ENCODE measurements at places on chromosomes 2 and 18.

DNA sequence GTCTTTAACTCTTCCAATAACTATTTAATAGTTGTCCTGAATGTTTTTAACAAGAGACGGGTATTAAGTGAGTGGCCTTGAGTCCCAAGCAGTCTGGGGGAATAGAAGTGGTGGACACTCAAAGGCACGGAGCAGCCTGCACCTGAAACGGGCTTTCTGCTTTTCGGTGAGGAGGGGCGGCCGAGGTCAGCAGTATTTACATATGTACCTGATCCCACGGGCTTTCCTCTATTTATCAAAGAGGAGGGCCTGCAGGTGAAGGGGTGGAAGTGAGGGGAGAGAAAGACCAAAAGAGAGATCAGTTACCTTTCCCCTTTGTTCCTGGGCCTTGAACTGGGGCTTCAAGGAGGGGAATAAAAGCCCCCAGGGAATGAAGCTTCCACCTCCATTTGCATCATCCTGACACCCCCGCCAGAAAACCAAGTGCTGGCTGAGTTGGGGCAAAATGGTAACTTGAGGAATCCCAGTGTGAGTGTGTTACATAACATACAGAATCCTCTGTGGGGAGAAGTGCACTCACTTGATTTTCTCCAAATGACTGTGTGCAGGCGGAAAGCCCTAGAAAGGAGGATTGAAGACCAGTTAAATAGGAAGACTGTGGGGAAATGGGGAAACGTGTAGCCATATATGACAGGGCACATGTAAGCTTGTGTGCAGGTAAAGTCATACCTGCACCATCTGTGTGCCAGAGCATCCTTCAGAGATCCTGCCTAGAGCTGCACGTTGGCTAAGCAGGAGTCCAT, 12.4 kb downstream of the POU3F3 start:
- DNase-seq: no peak

GRCh38 chr2:198966269-198966668, 491.5 kb downstream of the SATB2 start:
- no peak for DNase-seq

DNA sequence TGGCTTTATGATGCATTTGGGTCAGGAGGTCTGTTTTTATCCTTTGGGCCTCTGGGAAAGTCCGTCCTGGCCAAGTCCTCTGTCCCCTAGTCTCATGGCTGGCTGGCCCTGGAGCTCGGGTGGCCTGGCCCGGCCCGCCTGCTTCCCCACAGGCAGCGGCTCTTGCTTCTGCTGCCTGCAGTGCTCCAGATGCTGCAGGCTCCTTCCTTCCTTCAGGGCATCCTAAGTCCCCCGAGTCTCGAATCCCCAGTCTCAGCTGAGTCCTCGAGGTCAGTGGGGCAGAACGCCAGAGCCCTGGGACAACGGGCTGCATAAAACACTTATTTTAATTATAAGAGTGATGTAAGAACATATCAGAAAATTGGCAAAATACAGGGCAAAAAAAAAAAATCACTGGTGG, 71.2 kb downstream of the HPCAL1 start:
- no peak for DNase-seq

- peak; percentile 32 for DNase-seq
These were observed 259.7 kb downstream of the TCF4 start for GRCh38 chr18:55328301-55328700.

DNA sequence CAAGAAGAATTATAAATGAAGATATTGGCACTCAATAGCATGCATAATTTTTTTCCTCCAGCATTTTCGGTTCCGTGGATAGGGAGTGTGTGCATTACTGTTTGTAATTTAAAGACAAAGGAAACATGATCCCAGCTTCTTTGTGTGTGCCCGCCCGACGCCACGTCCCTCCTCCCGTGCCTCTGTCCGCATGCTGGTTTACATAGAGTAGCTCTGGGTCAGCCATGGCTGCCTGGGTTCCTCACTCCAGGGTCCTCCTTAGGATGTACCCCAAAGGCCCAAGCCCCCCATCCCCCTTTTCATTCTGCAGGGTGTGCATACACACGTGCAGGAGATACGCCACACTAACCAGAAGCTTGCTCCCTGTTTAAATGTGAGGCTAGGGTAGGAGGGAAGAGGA, 214.7 kb downstream of the KLHL29 start:
- no peak for DNase-seq

- no peak for DNase-seq
These were observed 238.2 kb upstream of the RBBP8 start for GRCh38 chr18:22694954-22695353.

GRCh38 chr2:127045792-127046501, 61.0 kb downstream of the BIN1 start:
- DNase-seq: no peak

DNA sequence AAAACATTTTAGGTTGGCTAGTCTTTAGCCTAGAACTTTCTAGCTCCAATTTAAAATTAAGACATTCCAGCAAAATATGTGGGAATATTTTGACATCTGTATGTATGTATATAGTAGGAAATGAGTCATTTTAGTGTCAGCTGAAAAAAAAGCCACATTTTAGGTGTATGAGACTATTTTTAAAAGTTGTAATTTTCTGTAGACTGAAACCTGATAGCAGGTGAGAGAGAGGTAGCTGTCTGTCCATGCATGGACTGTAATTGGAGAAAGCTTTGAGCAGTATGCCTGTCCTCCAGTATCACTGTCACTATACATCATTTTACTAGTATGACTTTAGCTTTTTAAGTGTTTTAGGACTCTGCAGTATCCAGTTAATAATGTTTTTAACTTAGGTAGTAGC, 26.1 kb upstream of the PPP1R1C start:
- DNase-seq: no peak

DNA sequence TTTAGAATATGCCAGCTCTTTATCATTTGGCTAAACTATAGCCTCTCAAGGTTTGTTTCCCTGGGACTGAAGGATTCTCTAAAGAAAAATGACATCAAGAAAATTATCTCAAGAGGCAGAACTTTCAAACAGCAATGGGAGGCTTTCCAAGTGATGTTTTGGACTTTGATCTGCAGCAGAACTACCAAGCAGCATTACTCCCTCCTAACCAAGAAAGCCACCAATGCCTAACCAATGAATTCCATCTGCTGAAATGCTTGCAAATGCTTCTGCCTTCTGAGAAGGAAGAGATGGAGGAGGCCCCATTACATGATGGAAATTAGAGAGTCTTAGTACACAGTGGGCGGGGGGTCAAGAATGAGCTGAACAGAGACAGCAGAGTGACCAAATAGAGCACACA, 95.1 kb upstream of the SLC35G4 start:
- no peak for DNase-seq

- no peak for DNase-seq
These were observed 1.0 kb downstream of the VSNL1 start for GRCh38 chr2:17541531-17541950.

- peak; percentile 63 for DNase-seq
These were observed 4.7 kb upstream of the CFAP65 start for GRCh38 chr2:219045937-219046550.

DNA sequence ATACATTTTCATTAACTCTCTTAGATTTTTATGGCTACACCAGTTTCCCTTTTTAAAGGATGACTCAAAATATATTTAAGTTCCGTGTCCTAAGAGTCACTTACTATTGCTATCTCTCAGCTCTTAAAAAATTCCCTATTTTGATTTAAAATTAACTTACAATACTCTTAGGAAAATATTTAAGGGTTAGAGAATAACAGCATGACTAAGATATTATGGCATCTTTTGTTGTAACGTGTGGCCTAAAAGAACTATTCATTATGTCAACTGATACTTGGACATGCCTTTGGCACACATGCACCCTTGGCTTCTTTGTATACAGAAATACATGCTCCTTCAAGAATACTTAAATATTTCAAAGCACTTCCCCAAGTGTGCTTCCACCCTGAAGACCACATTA, 42.3 kb downstream of the SCN3A start:
- no peak for DNase-seq

DNA sequence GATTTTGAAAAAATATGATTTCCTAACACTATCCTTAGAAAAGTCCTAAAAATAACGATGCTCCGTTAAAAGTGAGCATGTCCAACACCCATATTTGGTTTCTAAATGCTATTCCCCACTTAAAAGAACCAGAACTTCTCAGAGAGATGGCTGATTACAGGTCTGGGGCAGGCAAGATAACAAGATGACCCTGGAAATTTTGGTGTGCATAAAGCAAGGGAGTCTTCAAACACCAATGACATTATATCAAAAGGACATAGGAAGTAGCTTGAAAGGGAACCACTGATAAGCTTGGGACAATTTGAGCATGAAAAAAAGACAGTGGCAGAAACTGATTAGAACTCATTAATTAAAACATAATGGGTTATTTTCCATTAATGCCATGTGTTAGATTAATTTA, 17.9 kb downstream of the STK17B start:
- DNase-seq: no peak

DNA sequence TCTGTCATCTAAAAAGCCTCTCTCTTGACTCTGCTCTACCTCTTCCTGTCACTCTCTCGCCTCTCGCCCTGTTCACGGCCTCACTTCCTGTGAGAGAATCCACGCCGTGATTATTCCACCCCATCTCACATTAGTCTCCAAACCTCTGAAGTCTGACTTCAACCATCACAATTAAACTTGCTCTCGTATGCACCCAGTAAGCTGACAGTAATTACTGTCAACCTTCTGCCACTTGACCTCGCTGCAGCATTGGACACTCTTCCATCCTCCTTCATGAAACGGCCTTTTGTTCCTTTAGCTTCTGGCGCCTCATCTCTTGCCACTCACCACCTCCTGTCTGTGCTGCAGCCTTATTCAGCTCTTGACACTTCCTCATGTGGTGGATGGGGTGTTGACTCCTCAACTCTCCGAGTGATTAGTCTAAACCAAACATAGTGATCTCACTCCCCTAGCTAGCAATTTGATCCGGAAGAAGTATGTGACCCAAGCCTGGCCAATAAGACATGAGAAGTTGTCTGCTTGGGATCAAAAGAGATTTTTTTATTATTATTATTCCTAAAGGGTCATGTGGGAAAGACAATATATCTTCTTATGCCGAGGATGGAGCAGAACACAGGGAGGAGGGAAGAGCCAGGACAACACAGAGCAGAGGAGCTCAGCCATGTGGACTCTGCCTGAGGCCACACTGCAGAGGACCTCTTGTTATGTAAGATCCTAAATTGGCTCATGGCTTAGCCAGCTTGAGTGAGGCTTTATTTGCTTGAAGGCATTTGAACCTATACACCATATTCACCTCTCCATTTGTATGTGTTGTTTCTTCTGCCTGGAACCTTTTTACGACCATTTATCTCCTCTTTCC, 38.4 kb upstream of the MYO1B start:
- DNase-seq: no peak

DNA sequence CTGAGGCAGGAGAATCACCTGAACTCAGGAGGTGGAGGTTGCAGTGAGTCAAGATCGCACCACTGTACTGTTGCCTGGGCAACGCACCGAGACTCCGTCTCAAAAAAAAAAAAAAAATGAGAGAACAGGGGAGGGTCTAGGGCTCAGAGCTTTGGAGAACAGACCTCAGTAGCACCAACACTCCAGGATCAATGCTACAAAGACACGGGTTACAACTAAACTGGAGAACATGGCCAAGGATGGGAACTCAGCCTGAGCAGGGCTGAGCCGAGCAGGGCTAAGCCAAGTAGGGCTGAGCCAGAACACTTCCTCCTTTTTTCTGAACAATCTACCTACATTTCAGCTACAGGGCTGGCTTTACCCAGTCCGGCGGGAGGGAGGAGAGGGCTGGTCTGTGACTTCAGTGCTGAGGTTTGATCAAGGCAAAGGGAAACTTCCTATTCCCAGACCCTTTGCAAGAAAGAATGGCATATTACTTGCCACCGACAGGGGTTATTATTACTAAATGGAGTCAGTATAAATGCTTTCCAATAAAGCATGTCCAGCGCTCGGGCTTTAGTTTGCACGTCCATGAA, 2.9 kb upstream of the CASP8 start:
- DNase-seq: peak; percentile 94

GRCh38 chr2:105438104-105438929, 39.5 kb upstream of the FHL2 start:
- no peak for DNase-seq

DNA sequence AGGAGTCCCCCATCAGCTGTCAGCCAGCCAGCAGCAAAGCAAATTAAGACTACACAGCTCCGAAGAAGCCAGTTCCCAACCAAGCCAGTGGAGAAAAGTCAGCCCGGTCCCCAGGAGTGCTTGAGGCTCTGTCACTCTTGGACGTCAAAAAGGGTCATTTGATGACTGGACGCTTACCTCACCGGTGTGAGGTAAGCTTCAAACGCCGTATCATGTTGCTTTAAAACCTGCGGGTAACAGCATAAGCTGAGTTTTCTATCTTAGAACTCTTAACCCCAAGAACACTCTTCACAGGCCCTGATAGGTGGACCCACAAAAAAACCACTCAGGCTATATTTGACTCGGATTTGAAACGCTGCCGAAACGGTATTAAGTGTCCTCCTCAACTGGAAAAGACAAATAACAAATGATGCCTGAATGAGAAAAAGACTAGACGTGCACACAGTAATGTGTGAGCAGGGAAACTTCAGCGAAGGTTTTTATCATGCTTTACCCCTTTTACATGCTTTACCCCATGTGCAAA, 682 bp upstream of the LNPK start:
- no peak for DNase-seq

GRCh38 chr18:6874315-6874714, 144.8 kb downstream of the ARHGAP28 start:
- no peak for DNase-seq

GRCh38 chr18:11114653-11115052, 34.7 kb downstream of the PIEZO2 start:
- no peak for DNase-seq

GRCh38 chr2:130878316-130878715, 41.6 kb downstream of the ARHGEF4 start:
- no peak for DNase-seq

DNA sequence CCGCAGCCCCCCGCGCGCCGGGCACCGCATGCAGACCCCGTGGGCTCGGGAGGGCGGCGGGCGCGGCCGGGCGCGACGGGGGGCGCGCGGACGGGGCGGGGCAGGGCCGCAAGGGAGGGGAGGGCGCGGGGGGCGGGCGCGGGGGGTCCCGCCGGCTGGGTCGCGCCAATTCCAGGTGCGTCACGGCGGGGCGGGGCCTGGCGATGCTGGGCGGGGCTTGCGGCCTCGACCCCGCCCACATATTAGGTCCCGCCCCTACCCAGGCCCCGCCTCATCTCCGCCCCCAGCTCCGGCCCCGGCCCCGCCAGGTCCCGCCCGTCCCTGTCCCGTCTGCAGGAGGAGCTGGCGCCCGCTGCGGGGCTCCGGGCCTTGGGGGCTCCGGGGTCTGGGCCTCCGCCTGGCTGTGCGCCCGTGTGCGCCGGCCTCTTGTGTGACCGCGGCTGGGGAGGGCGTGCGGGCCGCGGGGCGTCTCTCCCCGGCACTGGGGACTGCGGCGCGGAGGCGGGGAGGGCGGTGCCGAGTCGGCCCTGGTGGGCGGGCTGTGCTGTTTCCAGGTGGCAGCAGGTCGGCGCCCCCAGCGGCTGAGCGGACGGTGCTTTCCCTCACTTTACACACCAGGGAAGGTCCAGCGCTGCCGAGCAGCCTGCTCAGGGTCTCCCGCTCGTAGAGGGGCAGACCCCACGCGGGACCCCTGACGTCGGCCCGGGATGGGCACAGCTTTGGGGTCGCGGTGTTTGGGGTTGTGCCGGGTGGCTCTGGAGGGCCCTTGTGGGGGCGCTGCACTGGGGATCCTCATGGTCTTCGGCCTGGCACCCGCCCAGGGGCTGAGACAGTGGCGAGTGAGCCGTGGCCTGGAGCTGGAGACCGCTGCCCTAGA, 554 bp downstream of the ING5 start:
- peak; percentile 86 for DNase-seq

- no peak for DNase-seq
These were observed 20.4 kb downstream of the VRK2 start for GRCh38 chr2:58067001-58067400.
